Esophagus squamous epithelium (tissue), 5 donors: ENCODE measurements at places on chromosomes 1 and 21. TPM values are rescaled to one million over a fixed set of nuclear protein-coding genes. Genes with fewer than 3 reads are reported as not detected.

KCNT2 gene
- total RNA-seq, result 2.3 TPM

CIART gene
- total RNA-seq, result 6.7 TPM

DNA sequence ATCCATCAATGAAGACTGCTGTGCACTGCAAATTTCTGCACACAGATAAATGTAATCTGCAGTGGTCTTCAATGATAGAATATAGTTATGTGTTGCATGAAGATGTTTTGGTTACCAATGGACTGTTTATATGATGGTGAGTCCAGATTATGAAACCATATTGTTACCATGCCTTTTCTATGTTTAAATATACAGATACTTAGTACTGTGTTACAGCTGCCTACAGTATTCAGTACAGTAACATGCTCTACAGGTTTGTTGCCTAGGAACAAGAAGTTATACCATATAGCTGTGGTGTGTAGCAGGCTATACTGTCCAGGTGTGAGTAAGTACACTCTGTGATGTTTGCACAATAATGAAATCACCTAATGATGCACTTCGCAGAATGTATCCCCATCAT lies 40.8 kb downstream of the SORT1 start:
- DNase-seq, result no peak

GRCh38 chr1:101150670-101151069 lies 86.1 kb upstream of the S1PR1 start:
- DNase-seq, result no peak

GRCh38 chr1:200253774-200254495 lies 155.9 kb downstream of the ZNF281 start:
- DNase-seq, result no peak

- no peak for DNase-seq
These were observed 149.2 kb downstream of the BEND5 start for GRCh38 chr1:48627486-48627885.

GRCh38 chr21:27292229-27292628 lies 325.3 kb upstream of the ADAMTS5 start:
- no peak for DNase-seq

DNA sequence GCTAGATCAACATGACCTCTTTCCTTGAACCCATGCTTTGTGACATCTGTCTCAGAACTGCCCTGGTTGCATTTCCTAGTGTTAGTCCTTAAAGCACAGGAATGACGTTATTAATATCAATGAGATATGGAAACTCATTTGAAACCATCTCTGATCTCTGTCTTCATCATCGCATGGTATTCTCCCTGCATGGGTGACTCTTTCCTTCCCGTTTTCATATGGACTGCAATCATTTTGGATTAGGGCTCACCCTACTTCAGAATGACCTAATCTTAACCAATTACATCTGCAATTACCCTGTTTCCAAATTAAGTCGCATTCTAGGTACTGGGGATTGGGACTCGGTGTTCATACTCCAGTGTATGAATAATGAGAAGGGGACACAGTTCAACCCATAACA lies 41.7 kb upstream of the DISC1 start:
- no peak for DNase-seq

GRCh38 chr1:211684791-211685190 lies 9.4 kb upstream of the NEK2 start:
- no peak for DNase-seq

DNA sequence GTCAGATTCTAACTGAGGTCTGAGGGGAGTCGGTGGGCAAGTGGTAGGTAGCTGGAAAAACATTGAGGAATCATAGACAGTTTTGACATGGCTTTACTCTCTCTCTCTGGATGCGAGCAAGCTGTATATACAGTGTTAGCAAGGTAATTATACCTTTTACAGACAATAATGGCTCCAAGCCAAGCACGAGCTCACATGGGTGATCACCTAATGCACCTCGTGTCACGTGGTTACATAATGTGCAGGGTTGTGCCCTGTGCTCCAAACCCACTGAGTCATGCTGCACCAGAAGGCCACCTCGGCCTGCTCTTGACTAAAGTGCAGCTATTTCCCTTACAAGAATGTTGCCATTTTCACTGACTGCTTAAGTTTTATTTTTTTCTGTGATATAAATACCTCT lies 7.6 kb upstream of the CLCA2 start:
- DNase-seq, result no peak

DNA sequence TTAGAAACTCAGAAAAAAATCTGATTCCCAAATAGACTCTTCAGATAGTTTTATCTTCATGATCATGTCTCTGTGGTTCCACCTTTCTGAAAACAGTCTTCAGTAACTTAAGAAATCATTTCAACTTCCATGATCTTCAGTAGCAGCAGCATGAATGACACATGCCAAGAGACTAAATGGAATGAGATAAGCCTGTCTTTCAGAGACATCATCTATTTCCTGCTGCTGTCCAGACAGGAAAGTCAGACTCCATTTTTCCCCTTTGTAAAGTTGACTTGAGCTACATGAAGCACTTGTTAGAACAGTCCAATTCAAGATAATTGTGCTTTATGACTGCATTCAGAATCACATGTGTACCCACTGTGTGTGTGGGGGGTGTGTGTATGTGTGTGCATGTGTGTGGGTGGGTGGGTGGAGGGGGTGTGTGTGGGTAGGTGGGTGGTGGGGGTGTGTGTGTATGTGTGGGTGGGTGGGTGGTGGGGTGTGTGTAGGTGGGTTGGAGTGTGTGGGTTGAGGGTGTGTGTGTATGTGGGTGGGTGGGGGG lies 58.8 kb downstream of the CLIC4 start:
- DNase-seq, result no peak
